Hematopoietic multipotent progenitor cell treated with erythropoietin and hydrocortisone succinate and interleukin-3 and kit ligand, for 15 days (in vitro differentiated cells): ENCODE measurements at places on chromosomes 3 and 15.
A peak's percentile ranks its signal among the peaks of the same experiment; 100 is the strongest.

DNA sequence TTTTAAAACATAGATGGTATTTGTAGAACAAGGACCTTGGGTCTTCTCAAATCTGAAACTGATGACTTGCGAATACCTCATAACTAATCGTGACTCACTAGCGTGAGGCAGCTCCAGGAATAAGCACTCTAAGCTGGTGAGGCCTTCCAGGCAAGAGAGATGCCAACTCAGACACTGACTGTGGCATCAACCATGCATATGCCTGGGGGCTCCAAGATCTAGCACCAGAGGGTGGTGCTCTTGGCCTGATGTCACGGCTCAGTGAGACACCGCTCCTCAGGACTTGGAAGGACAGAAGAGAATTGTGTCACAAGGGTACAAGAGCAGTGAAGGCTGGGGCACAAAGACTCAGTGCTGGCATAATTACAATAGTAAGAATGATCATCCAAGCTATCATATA, 125.0 kb upstream of the TRIM42 start:
- DNase-seq = no peak

DNA sequence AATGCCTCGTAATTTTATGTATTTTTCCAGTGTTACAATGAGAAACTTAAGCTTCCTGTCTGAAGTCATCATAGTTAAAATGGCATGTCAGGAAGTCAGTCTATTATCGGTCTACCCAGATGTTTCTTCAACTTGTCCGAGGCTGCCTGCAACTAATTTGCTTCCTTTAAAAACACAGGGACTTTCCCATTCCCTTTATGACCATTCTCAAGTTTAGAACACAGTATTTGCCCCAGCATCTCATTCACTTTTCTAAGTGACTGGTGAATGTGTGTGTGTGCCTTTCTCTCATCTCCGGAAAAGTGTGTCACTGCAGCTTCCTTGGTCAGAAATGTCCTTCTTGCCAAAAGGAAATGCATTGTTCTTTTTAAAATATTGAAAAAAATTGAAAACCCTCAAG, 466.6 kb downstream of the RAP2B start:
- no peak for DNase-seq

DNA sequence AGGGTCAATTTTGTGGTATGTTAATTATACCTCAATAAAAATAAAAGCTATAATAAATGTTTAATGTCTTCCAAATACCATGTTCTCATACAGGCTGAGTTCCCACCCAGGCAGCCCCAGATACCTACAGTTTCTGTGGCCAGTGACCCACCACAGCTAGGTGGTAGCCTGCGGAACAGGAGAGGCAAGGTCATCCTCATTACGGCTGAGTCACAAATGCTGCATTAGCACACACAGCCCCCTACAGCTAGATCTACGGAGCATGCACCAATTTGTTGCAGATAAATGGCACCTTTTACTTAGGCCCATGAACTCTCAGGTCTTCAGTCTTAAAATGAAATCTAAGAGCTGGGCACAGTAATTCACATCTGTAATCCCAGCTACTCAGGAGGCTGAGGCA, 5.1 kb downstream of the SPATA12 start:
- no peak for DNase-seq

GRCh38 chr3:194086388-194087075, 49.4 kb upstream of the HES1 start:
- DNase-seq = no peak

- no peak for DNase-seq
Observed at GRCh38 chr3:127707851-127708411, 35.2 kb downstream of the ABTB1 start.

- DNase-seq = no peak
Observed at GRCh38 chr15:68655686-68656437, 77.1 kb downstream of the CORO2B start.

DNA sequence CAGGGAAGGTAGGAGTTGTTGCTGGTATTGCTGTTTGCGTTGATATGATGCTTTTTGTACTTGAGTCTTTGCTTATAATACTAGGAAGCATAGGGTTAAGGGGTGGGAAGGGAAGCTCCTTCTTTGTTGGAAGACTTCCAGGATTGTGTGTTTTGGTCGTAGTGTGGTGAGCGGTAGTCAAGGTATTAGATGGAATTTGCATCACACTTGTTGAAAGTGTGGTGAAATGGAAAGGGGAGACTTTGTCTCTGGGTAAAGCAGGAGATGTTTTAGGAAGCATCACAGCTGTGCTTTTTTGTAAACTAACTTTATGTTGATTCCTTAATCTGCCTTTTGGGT, 14.9 kb downstream of the IGSF10 start:
- no peak for DNase-seq

DNA sequence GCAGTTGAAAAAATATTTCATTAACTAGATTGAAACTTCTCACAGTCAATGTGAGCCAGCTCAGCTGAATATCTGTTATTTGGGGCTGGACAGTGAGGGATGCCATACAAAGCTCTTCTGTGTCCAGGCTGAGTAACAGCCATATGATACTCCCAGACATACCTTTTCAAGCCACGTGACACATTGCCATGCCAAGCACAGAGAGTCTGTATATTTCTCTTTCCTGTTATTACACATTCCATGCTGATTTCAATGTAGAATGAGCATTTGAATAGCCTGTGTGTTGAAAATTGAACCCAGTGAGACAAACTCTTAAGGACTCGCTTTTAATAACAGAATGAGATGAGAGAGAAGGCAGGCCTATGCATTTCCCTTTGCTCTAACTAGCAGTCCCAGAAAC, 334.7 kb upstream of the RASGRP1 start:
- no peak for DNase-seq

DNA sequence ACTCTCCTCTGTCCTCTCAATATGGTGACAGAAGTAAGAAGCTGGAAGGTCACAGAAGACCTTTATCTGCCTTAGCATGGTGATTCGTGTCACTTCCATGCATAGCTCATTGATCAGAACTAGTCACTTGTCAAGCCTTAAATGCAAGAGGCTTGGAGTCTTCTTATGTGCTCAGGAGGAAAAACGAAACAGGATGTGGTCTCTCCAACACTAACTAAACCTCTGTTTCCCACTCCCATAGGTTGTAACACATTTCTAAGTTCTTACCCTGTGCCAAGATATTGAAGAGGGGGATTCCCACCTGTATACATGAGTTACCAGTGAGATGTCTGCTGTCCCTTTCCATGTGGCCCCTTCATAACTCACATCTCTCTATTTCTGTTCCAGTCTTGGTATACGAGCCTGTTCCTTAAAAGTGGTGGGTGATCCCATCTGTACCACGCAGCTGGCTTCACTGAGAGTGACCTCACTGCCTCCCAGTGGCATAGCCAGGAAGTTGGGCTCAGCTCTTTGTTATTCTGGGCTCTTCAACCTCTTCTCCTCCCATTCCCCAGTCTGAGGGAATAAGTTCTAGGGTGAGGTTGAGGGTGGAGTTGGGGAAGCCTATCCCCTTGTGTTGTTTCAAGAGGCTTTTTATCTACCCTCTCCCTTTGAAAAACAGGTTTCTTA, 203.2 kb upstream of the PPP2R3A start:
- no peak for DNase-seq

GRCh38 chr3:195240171-195240701, 30.7 kb downstream of the XXYLT1 start:
- DNase-seq = no peak

GRCh38 chr3:195160908-195161434, 110.0 kb downstream of the XXYLT1 start:
- DNase-seq = no peak

DNA sequence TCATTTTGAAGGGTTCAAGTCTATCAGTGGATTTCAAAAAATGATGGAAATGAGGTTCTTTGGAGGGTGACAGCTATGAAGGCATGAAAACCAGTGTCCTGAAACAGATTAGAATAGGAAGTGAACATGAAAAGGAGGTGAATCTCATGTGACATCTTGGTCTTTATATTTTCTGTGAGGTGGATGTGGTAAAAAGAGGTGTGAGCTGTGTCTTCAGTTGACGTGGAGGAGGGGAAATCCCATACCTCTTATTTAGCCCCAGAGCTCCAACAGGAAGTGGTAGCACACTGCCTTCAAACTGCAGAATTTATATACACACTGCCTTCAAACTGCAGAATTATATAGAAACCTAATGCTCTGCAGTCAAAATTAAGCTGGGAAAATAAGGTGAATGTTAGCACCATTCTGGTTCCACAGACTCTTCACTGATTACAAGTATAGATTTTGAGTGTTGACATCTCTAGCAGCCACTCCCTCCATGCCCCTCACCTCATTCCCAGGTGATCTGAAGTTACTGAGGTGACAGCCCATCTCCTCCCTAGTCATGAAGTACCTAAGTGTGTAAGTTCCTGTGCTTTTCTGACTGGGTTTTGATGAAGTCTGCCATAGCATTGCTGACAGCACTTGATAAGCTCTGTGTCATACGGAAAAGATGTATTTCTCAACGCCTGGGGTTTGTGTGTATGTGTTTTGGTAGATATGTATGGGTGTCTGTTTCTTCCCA, 2.7 kb downstream of the RAB8B start:
- peak; percentile 83 for DNase-seq

GRCh38 chr3:47578691-47579632, at the start of gene CSPG5:
CSPG5 (minus strand) TSS chr3:47578865; CDS start chr3:47578693, 172 bp downstream.
- DNase-seq = no peak

- DNase-seq = no peak
Observed at GRCh38 chr3:67564973-67565372, 89.4 kb downstream of the SUCLG2 start.

GRCh38 chr3:186032321-186032720, 76.6 kb downstream of the ETV5 start:
- no peak for DNase-seq

- DNase-seq = no peak
Observed at GRCh38 chr15:78059110-78059839, 18.2 kb downstream of the TBC1D2B start.

DNA sequence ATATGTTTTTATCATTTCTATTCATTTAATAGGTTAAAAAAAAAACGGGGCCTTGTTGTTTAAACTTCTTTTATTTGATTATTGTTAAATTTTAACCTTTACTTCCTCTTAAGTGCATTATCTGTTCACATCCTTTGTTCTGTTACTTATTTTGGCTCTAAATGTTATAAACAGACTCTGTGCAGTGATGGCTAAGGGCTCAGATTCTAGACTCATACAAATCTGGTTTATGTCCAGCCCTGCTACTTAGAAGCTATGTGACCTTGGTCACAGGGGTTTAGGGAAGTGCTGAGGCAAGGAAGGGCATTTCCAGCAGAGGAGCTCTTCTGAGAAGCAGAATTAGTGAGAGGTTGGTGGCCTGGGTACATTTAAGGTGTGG, 55.3 kb upstream of the VILL start:
- DNase-seq = no peak

DNA sequence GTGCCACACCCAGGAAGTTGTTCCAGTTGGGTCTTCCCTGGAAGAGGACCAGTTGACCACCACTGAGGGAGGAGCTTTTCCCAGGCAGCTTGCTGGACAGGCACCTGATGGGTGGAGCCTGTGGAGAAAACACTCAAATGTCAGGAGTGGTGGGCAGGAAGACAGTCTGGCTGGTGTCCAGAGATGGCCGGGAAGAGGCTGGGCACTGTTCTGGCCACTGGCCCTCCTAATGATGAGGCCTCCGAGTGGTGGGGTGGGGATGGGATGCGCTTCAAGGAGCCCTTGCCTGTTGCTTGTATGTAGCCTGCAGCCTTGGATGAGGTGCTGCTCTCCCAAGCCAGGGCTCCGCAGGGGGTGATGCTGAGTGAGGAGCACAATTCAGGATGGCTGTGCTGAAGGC, 12.3 kb downstream of the PLEKHO2 start:
- no peak for DNase-seq

- no peak for DNase-seq
Observed at GRCh38 chr3:193096076-193096475, 144.9 kb upstream of the PLAAT1 start.

DNA sequence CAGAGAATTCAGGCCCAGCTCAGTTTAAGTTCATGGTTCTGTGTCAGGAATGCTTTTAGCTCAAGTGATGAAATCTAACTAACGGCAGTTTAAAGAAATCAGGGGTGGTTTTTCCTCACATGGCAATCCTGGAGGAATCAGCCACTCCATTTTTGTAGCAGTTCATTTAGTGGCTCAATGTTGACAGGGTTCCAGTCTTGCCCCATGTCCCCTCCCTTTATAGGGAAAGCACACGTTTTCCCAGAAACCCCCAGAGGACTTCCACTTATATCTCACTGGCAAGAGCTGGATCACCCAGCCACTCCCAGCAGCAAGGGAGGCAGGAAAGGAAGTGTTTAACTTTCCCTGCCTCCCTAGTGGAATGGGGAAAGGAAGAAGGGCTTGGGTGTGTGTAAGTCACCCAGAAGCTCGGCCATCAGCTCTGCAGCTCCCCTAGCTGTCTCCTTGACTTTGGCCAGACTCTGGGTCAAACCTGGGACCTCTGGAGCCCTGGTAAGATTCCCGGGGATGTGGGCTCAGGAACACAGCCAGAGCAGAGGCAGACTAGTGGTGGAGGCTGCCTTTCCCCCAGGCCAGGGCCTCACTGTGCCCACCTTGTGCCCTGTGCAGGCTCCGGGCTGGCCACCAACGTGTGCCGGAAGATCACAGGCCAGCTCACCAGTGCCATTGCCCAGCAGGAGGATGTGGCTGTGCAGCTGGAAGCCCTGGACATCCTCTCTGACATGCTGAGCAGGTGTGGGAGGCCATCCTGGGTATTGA, 11.3 kb downstream of the CAND2 start:
- DNase-seq = no peak

DNA sequence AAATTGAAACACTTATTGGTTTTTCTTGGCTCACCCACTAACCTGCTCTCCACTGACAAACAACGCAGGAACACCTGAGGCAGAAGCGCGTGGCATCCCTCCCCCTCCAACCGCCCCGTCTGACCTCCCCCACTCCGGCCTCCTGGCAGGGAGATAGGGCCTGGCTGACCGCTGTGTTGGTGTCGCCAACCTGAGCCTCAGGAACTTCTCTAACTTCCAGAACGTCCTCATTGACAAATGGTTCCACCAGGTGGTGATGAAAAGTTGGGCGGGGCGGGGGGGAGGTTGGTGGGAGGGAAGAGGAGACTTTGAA, 22.8 kb downstream of the IL17RD start:
- no peak for DNase-seq

GRCh38 chr3:184155644-184156521, 706 bp downstream of the DVL3 start:
- DNase-seq = peak; percentile 54

- DNase-seq = no peak
Observed at GRCh38 chr15:64023220-64023619, 23.1 kb downstream of the DAPK2 start.

DNA sequence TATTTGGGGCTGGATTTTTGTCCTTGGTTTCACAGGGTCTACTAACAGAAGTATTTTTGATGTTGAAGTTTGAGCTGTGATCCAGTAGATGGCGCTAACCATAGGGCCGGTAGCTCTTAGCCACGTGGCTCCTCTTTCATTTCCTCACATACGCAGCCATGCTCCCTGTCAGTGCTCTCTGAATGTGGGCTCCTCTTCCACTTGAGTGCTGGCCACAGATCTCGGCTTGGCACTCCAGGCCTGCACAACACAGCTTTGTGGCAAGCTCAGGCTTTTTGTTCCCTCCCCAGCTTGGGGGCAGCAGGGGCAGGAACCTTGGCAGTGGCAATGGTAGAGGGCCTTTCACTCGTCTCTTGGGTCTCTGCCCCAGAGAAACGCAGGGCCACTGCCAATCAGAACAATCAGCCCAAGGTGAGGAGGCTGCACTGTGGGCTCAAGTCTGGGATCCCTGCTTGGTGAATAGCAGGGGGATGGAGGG, 18.6 kb upstream of the DNAAF4 start:
- DNase-seq = no peak

- DNase-seq = no peak
Observed at GRCh38 chr3:61451841-61452240, 109.5 kb upstream of the PTPRG start.

- no peak for DNase-seq
Observed at GRCh38 chr3:139716908-139717485, 39.2 kb upstream of the NMNAT3 start.

- no peak for DNase-seq
Observed at GRCh38 chr15:62753518-62754221, 288.9 kb upstream of the TPM1 start.
